ENCODE measurements at places on chromosomes 16 and 17.

DNA sequence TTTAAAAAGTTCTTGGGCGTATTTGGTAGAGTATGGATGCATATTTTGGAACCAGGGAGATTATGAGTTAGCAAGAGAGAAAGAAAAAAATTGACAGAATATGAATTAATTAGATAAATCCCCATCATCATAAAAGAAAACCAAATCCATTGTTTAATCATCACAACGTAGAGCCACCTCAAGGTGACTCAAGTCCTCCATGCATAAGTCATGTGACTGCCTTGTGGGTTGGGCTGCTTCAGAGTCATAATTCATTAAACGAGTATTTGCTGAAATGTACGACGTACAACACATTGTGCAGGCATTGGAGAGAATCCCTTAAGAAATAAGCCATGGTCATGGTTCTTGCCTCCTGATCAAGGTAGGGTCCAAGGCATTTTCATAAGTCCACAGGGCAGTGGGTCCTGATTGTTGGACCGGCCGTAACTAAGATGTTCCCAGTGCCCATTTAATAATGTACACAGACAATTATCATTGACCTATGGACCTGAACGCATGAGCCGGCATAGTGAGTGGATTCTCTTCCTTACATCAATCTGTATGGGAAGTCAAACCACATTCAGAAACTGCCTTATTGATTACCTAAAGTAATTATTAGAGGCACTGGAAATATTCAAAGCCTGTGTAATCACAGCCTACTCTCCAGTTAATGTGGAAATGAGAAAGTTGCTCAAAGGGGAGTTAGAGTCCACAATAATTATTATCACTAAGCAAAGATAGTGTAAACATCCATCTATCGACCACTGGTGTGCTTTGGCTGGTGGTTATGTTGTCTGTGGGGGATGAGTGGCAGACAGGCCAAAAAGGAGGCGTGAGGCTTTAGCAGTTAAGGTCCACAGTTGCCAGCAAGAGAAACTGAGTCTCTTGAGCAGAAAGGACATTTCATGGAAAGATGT is 165.4 kb downstream of the PITPNC1 start:
- no peak for DNase-seq

- DNase-seq: no peak
Observed at GRCh38 chr16:10428433-10429168, 42.7 kb downstream of the ATF7IP2 start.

DNA sequence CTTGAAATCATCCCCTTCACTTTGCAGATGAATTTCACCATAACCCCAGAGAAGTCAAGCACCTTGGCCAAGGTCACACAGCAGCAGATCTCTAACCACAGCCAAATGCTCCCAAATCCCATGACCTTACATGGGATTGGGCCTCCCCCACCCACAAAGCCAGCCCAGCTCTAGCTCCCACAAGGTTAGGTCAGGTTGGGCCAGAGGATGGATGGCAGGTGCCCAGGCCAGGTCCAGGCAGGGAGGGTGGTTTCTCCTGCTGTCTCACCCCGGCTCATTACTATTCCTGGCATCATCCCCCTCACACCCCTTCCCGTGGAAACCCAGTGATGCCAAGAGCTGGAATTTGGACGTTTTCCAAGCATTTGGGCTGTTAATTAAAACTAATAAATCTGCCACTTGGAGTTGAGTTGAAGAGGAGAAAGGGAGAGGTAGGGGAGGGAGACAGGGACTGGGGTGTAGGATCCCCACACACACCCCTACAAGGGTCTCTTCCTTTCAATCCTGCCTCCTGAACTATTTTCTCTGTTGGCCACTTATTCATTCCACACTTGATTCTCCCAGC is 181.6 kb downstream of the TMEM132E start:
- no peak for DNase-seq

- no peak for DNase-seq
Observed at GRCh38 chr17:17713839-17714238, 32.6 kb downstream of the RAI1 start.

- DNase-seq: no peak
Observed at GRCh38 chr16:85894266-85894665, 4.7 kb upstream of the IRF8 start.

DNA sequence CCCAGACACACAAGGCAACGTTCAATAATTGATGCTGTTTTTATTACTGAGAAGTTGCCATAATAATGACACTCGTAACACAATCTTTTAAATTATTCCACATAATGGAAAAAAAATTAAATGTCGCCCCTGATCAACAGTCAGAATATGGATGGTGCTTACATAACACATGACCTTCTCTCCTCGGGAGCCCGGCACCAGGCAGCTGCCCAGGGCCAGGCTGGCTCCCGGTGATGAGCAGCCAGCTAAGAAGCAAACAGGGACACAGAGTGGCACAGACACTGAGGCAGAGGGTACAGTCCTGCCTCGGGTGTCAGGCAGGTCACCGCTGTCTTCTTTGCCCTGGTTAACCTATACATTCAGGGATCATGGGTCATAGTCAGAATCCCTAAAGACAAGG is 137.9 kb downstream of the SLC39A11 start:
- DNase-seq: no peak

GRCh38 chr16:10688291-10688690 is 6.4 kb downstream of the TEKT5 start:
- no peak for DNase-seq

DNA sequence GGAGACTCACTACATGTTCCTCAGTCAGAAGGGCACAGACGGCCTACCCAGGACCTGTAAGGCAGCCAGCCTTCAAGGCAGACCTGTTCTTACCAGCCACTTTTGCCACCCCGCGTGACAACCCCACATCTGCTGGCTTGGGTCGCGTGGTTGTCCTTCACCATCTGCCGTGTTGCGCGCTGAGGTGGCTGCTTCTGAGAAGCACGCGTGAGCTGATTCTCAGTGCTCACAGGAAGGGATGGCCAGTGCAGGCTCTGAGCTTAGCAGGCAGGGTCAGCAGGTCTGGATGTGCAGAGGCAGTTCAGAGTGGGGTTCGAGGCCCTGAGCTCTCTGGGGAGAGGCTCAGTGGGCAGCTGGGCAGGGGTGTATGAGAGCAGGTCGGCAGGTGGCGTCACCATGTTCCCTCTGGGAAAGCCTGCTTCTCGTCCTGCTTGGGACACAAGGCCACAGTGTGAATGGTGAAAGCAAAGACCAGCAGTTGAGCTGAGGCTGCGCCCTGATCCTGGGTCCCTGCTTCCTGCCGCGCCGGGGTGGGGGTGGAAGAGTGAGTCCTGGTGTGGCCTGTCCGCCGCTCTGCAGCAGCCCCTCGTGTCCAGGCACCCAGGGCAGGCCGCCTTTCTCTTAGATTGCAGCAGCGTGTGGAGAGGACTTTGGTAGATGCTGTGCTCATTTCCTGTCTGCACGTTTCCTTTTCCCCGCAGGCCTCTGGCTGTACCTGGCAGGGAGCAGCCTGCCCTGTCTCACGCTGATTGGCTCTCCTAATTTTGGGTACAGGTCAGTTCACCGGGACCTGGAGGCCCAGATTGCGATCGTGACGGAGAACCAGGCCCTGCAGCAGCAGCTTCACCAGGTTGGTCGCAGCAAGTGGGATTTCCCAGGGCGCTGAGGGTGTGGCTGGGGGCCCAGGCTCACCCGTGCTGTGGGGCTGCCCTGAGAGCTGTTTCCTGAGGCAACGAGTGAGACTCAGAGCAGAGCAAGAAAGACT is 36.0 kb downstream of the PGS1 start:
- DNase-seq: no peak

GRCh38 chr17:79630821-79631639 is 20.2 kb upstream of the RBFOX3 start:
- DNase-seq: no peak

DNA sequence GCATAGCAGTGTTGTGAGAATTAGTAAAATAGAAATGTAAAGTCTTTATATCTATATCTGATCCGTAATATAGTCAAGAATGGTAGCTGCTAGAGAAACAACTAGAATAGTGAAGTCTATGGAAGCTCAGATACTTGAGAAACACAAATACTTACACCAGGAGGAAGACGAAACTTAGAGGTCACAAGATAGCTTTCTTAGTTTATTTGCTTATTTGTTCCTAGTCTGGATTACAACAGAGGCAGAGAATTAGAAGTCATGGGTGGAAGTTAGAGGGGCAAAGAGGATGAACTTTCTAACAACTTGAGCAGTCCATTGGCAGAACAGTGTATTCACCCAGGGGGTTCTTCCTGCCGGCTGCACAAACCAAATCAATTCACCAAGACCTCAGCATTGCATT is 13.9 kb downstream of the GNGT2 start:
- no peak for DNase-seq

DNA sequence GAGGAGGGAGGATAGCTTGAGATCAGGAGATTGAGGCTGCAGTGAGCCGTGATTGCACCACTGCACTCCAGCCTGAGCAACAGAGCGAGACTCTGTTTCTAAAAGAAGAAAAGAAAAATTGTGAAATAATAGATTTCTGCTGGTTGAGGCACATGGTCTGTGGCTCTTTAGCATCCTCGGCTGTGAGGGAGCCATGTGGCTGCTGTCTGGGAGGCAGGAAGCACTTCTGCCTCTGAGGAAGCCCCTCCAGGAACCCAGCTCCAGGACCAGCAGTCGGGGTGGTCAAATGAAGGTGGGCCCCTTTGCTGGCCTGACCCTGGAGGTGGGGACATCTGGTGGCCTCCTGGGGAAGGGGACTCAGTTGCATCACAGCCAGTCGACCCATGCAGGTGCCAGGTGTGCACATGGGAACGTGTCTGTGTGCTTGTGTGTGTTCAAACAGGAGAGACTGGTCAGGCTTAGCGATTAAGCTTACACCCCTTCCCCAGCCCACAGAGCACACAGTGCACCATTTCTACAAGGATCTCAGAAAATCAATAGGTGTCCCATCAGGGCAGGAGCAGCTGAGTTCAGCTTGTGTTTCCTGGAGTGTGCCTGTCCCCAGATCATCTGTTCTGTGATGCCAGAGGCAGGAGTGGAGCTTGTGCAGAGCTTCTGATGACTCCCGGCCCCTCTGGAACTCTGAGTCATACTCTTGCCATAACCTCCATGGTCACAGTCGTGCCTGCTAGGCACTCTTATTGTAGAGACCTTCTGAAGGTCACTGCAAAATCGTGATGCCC is 24.3 kb upstream of the MGAT5B start:
- no peak for DNase-seq

DNA sequence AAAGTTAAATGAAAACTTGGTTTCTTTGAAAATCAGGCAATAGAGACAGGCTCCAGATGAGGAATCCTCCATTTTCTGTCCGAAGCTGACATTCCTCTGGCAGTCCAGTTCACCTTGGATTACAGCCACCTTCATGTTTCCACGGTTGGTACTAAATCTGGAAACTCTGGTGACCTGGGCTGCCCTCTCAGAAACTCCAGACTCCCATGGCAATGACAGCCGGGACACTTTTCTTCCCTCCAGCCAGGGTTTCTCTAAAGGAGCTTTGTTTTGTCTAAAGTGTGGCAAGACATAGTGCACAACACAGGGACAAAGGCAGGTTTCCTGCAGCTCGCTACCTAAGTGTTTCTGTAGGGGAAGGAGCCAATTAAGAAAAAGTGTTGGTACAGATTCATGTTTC is 36.0 kb downstream of the CLUAP1 start:
- no peak for DNase-seq

GRCh38 chr17:2172077-2172851 is 117.4 kb downstream of the HIC1 start:
- peak; percentile 88 for DNase-seq

DNA sequence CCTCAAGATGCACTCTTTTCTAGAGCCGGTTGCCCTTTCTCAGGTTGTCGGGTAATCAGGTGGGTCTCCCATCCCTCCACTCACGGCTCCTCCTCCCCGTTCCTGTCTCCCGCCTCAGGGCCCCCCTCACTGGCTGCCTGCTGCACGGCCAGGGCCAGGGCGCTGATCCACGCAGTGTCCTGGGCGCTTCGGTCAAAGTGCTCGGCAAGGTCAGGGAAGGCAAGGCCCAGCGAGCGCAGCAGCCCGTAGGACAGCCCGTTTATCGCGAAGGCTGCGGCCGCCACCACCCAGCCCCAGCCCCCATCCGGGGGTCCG is 753 bp downstream of the SLC16A11 start:
- DNase-seq: no peak

DNA sequence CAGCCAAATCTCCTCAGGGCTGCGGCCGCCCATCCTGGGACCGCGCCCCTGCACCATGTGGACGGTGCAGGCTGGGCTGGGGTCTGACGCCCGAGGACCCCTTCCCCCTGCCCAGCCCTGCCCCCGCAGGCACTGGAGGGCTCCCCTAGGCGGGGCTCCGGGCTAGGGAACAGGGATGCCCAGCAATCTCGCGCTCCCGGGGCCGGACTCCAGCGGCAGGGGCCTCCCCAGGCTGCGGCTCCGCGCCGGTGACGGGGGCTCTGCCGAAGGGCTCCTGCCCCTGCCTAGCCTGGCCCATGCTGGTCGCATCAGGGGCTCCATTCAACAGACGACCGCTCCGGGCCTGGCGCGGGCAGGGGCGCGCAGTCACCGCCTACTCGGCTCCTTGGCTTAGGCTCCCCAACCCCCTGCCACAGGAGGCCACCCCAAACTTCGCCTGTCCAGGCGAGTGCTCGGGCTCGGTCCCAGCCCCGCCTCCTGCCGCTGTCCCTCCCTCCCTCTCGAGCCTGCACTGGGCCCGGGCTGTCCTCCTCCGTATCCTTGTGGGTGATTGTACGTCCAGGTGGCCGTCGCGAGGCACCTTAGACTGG is 27.4 kb upstream of the ADORA2B start:
- DNase-seq: no peak

DNA sequence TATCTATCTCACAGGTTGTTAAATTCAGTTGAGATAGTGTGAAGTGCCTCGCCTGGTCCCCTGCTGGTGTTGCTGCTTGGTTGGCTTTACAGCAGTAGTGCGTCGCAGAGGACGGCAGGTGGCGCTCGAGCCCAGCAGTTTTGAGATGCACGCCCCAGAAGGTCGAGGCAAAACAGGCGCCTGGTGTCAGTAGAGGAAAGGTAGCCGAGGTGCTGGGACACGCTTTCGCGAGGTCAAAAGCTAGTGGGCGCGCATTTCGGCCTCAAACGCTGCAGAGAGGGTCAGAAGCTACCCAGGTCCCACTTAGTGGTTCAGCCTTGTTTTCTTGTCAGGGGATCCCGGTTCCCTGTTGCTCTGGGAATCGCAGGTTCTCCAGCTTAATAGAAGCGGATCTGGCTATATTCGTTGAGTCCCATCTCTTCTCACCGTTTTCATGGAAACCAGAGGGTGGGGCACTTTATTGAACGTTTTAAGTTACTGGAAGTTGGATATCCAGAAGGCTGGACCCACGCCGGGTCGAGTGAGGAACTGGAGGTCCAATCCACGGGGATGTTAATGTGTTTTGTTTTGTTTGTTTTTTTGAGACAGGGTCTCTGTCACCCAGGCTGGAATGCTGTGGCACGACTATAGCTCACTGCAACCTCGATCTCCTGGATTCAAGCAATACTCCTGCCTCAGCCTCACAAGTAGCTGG is 10.3 kb upstream of the ZFP90 start:
- no peak for DNase-seq

DNA sequence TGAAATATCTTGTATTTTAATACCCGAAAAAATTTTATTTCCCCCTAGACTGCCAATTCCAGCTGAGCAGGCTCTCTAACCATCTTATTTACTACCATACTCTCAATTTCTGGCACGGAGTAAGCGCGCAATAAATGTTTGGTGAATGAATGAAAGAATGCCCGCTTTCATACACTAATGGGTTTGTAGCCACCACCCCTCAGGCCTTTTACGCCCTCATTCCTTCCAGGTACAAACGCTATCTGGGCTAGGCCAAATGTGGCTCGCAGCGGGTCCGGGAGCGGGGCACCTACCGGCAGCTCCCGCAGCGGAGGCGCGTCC is 536 bp upstream of the PLD2 start:
- no peak for DNase-seq

Data from GM04503 (cell line).